ENCODE measurements at places on chromosomes 16 and 17.
A peak's percentile ranks its signal among the peaks of the same experiment; 100 is the strongest.

DNA sequence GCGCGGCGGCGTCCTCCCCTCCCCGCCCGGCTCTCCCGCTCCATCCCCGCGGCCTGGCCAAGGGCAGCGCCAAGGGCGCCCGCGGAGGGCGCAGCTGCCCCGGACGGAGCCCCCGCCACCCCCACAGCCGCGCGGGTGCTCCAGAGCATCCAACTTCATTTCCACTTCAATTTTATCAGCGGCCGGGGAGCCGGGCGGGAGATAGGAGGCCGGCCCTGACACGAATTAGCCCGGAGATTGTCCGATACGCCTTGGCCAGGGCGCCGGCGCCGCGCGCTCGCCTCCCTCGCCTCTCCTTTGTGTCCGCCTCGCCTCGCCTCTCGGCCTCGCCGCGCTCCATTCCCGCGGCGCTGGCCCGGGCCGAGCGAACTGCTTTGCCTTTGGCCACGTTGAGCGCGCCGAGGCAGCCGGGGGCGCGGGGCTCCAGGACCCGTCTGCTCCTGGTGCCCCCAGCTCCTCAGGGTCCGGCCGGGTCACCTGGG, 129.1 kb upstream of the LHX1 start:
- DNase-seq = no peak

GRCh38 chr16:30530163-30531037, 4.0 kb upstream of the ZNF768 start:
- no peak for DNase-seq

DNA sequence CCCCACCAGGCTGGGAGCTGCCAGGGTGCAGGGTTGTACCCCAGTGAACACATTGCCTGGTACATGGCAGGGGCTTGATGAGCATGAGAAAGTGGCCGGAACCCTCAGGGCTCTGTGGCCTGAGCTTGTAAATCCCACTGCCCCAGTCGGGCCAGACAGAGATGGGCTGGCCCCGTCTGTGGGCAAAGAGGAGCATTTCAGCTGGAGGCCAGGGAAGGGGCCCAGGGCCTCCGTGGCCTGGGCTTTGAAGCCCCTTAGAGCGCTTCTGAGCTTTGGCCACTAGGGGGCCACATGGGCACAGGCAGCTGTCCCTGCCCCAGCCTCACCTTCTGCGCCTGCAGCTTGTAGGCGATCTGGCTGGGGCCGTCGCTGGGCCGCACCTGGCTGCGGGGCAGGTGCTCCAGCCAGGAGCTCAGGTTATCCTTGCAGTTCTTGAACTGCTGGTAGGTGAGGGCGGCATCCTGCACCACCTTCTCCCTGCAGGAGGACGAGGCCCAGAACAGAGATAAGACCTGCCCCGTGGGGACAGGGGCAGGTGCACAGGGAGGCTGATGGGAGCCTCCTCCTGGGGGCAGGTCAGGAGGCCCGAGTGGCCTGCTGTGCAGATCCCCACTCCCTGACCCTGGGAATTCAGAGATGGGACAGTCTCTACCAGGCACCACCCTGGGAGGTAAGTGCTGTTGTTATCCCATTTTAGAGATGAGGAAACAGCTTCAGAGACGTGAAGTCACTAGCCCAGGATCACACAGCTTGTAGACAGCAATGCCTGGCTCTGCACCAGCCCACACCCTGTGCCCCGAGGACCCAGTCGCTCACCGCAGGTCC, 12.8 kb downstream of the EVPL start:
- peak; percentile 71 for DNase-seq

DNA sequence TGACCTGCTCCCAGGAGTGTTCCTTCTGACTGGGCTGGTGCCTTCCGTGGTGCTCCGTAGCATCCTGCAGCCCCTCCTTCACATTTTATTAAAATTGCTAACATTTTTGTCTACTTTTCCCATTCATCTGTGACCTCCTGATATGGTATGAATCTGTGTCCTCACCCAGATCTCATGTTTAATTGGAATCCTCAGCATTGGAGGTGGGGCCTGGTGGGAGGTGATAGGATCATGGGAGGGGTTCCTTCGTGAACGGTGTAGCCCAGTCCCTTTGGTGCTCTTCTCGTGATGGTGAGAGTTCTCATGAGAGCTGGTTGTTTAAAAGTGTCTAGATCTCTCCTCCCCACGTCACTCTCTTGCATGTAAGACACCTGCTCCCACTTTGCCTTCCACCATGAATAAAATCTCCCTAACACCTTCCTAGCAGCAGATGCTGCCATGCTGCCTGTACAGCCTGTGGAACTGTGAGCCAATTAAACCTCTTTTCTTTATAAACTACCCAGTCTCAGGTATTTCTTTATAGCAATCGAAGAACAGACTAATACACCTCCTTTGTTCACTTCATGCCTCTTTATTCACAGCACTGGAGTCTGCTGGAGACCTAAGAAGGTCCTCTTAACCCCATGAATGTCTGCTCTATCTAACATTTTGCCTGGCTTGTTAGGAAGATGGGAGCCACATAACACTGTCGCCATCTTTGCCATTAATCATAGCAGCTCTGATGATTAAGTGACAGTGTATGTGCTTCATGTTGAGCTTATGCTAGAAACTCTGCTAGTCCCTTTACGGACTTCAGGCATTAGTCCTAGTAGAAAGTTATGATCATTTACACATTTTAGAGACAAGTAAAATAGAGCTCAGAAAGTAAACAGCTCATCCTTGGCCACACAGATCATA, 377.7 kb upstream of the MAF start:
- DNase-seq = no peak

DNA sequence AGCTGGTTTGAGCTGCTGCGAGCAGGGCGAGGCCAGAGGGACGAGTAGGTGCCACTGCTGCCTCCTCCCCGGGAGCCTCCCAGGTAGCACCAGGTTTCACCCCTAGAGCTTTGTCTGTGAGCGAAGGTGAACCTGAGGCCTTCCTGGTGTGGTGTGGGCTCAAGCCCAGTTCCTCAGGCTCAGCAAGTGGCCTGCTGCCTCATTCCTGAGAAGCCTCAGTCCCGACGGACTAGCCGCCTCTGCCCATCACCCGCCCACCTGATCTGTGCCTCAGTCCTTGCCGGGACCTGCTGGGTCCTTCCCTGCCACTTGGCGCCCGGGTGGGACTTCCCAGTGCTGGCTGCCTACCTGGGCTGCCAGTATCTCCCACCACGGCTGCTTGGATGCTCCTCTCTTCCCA, 1.7 kb downstream of the NLRC3 start:
- no peak for DNase-seq

GRCh38 chr17:2595716-2596115, 2.3 kb downstream of the PAFAH1B1 start:
- no peak for DNase-seq

GRCh38 chr17:30235386-30236296, at the start of gene SLC6A4:
SLC6A4 (minus strand) TSS chr17:30235697; CDS start chr17:30221958, 13,739 bp downstream.
- DNase-seq = no peak

- DNase-seq = no peak
Measured at GRCh38 chr17:74391771-74392170, 24.5 kb downstream of the GPR142 start.

- DNase-seq = no peak
Measured at GRCh38 chr16:27511657-27512448, 37.9 kb downstream of the GTF3C1 start.

- DNase-seq = no peak
Measured at GRCh38 chr17:17253406-17253805, 16.4 kb upstream of the FLCN start.

DNA sequence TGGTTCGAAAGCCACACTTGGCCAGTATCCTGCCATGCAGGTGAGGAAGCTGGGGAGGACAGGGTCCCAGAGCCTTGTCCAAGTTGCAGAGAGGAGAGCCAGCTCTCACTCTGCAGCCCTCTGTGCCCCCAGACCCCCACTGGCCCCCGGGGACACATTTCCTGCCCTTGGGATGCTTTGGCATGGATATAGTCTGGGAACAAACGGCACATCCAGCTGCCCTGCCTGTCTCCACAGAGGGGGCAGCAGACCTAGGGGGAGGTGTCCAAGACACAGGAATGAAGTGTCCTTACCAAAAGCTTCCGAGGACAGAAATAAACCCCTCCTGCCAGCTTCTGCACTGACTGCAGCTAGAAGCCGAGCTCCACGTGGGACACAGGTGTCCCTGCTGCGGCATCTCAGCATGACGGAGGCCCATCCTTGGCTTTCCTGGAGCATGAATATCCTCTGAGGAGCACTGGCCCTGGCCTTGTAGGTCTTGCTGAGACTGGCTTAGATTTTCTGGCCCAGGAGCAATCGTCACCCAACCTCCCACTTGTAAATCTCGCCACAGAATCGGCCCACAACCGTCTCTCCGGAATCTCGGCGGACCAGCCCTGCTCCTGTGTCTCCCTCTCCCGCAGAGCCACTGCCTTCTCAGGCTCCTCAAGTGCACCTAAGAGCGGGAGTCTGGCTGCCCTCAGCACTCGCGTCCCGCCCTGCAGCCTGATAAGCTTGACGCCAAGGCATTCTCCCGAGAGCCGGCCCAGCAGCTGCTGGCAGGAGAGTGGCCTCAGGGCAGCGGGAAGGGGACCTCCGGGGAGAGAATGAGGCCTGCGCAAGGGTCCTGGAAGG, 1.1 kb upstream of the CAPN15 start:
- no peak for DNase-seq

DNA sequence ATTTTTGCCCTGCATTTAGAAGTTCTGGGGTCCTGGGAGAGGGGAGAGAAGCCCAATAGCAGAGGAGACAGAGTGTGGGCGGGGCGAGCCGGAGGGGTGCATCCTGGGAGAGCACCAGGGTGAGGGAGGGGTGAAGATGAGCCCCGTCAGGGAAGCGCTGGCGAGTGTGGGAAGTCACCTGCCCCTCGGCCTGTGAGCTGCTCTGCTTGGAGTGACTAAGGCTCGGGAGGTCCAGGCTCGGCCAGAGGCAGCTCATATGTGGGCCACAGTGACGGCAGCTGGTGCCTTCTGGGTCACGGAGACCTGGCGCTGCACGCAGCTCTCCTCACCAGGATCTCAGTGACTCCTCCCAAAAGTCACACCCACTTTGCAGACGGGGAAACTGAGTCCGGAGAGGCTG, 1.1 kb downstream of the ZG16B start:
- no peak for DNase-seq

GRCh38 chr17:27450416-27450815, 5.8 kb upstream of the KSR1 start:
- no peak for DNase-seq

GRCh38 chr16:66401610-66402009, 25.5 kb upstream of the BEAN1 start:
- DNase-seq = no peak

DNA sequence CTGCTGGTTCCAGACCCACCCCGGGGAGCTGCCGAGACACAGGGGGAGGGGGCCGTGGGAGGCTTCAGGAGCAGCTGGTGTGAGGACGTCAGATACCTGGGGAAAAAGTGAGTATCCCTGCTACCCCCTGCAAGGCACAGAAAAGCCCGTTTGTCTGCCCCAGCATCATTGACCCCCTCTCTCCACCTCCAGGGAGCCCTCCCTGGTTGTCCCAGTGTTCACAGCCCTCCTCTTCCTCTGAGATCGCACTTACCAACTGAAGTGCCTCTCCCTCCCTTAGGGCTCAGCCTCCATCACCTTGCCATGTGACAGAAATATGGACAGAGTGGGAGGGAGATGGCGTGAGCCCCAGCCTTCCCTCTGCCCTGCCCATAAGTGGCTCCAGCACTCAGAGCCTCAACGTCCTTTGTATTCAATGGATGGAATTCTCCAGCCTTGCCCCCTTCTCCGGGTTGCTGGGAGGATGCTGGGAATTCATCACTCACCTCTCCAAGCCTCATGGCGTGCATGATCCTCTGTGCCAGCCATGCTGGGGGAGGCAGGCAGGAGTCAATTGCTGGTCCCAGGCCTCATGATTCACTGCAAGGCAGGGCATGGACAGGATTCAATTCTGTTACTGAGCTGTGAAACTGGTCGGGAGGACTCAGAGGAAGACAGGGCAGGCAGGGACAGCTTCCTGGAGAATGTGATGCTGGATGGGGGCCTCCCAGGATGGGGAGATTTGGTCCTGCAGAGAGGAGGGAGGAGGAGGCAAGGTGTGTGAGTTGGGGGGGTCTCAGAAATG, 14.6 kb downstream of the SPNS3 start:
- no peak for DNase-seq

- DNase-seq = no peak
Measured at GRCh38 chr16:4472880-4473279, 1.5 kb downstream of the NMRAL1 start.

DNA sequence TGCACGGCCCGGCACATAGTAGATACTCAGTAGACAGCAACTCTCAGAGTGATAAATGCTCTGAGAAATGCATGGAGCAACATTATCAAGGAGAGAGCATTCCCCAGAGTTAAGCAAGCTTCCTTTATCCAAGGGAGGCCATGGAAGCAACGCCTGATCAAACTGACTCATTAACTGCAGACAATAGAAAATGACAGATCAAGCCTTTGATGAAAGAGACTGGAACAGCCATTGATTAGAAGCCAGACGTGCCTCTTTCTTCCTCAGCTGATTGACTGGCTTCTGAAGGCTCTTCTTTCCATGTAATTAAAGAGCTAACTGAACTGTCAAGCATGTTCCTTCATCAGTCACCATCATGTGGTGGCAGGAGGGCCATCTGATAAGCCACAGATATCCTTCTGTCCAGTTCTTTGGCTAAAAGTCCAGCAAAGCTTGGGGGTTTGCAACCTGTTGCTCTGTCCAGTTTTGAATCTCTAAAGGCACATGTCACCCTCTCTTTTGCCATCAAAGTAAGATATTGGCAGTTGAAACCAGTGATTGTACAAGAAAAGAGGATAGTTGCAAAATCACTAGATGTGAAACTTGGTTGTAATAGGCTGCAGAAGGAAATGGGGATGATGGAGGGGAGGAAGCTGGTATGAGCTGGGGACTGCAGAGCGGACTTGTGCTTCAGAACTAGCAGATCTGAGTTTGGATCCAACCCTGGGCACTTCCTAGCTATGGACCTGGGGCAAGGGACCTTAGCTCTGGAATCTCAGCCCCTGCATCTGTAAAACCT, 188.0 kb downstream of the HAPSTR1 start:
- no peak for DNase-seq

DNA sequence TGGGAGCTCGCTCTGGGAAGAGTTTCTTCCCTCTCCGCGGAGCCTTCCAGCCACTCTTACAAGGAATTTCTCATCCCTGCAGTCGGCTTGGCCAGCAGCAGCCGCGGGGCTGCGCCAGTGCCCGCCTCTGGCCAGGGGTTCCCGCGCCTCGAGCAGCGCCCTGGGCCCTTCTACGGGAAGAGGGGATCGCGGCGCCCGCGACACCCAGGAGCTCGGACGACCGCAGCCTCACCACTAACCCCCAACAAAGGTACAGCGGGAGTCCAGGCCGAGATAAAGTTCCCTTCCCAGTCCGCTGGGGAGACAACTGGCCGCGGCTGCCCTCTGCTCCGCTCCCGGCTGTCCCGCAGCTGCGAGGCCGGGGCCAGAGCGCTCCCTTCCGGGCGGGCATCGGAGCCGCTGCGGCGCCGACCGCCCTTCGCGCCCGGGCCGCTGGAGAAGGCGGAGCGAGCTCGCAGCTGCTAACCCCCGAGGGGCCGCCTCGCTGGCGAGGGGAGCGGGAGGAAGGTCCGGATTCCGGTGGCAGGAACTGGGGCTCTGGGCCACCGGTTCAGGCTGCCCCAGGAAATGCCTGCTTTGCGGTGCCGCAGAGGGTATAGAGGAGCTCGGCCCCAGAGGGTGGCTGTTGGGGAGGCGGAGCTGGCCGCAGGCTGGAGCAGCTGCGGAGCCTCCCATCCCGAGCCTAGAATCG, 3.6 kb upstream of the HS3ST3B1 start:
- no peak for DNase-seq

- DNase-seq = peak; percentile 44
Measured at GRCh38 chr17:73998653-73999645, 204.5 kb upstream of the RPL38 start.

All from activated T-cell treated with anti-CD3 and anti-CD28 coated beads for 24 hours (primary cell).